ENCODE measurements at places on chromosomes 3 and 15. TPM values are rescaled to one million over a fixed set of nuclear protein-coding genes. Genes with fewer than 3 reads are reported as not detected.

The ECE2 gene
- not detected for total RNA-seq

The HDC gene
- 1.1 TPM for total RNA-seq

The CLDN18 gene
- total RNA-seq, result 0.28 TPM

DNA sequence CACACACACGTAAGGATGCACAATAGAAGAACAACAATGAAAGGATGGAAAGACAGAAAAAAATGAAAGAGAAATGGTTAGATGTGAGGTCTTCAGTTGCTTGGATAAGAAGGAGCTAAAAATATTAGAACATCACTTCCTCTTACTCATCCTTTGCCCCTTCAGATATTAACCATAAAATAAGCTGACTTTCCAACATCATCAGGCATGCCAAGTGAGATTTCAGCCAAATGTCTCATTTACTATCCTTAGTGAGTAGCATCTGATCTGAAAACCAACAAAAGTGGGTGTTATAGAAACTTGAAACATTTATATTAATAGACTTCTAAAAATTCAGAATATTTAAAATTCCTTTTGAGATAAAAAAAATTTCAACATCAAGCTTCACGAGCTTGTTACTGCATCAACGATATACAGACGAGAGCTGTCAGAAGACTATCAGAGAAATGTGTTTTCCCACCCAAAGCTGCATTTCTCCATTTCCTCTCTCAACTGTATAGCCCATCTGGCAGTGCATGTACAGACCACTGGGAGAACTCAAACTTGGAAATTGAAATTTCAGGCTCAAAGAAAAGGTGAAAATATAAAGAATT, 25.4 kb upstream of the LSAMP start:
- no peak for DNase-seq
- H3K36me3 ChIP-seq, result no peaks in the 10 kb centered on the region
- no peaks in the 10 kb centered on the region for H3K4me1 ChIP-seq

GRCh38 chr3:58116161-58116955, 94.4 kb downstream of the DNASE1L3 start:
- H3K4me1 ChIP-seq, result peaks cover 47% of the 10 kb centered on the region
- H3K27ac ChIP-seq, result no peak overlapping the region
- DNase-seq, result peak; percentile 28
- H3K4me3 ChIP-seq, result no peak overlapping the region
